ENCODE measurements at places on chromosomes 4 and X.

- peak; percentile 94 for DNase-seq
Measured at GRCh38 chr4:66906314-66906713, 639.0 kb downstream of the CENPC start.

DNA sequence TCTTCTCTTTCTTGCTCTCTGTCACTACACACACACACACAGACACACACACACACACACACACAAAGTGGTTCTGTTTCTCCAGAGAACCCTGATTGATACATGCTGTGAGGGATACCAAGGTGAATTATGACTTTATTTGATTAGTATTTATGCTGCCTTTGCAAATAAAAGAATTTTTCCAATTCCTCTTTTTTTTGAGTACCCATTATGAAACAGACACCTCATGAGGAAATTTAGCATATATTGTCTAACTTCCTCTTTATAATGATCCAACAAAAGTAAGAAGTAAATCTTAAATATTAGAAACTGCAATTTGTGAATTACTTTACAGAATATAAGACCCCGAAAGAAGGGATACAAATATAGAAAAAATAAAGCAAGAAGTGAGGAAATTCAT is 14.3 kb upstream of the RAB28 start:
- no peak for DNase-seq

DNA sequence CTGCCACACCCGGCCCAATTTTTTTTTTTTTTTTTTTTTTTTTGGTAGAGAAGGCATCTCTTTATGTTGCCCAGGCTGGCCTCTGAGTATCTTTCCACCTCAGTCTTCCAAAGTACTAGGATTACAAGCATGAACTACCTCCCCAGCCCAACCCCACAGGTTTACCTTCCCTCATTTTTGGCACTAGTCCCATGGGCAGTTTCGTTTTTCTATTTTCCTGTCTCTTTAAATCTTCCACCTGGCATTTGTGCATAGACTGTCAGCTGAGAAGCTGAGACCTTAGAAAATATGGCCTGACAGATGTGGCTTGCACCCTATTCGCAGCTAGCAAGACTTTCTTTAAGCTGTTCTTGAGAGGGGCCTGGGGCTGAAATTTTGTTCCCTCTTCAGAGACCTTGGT is 27.9 kb downstream of the TNIP2 start:
- no peak for DNase-seq

- DNase-seq, result no peak
Measured at GRCh38 chr4:117284736-117285135, 199.4 kb upstream of the TRAM1L1 start.

- DNase-seq, result peak; percentile 81
Measured at GRCh38 chr4:3801931-3802550, 35.9 kb downstream of the ADRA2C start.

- DNase-seq, result no peak
Measured at GRCh38 chr4:67120369-67120768, 424.9 kb downstream of the CENPC start.

- no peak for DNase-seq
Measured at GRCh38 chrX:103431316-103431715, 55.0 kb downstream of the BEX3 start.

DNA sequence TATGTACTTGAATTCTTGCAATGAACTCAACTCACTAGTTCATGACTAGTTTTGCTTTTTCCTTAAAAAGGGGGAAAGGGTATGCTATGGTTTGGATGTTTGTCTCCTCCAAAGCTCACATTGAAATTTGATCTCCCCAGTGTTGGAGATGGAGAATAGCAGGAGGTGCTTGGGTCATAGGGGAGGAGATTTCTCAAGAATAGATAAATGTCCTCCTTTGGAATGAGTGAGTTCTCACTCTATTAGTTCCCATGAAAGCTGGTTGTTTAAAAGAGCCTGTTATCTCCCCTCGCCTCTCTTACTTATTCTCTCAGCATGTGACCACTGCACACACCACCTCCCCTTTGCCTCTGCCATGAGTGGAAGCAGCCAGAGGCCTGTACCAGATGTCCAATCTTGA is 109.4 kb upstream of the INTU start:
- DNase-seq, result no peak

DNA sequence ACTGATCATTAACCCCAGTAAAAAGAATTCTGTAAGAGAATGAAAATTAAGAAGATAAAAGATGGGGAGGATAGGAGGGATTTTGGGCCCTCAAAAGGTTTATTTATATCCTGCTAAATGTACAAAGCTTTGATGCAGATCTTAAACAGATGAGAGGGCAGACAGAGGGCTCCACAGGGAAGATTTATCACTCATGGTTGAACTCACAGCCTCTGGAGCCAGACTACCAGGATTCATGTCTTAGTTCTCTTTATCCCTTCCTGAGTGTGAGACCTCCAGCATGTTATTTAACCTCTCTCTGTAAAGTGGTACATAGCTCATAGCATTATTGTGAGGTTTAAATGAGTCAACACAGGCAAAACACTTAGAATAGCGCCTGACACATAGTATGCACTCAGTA is 74.4 kb downstream of the SOWAHB start:
- DNase-seq, result no peak

GRCh38 chrX:97743014-97743413 is 859.3 kb downstream of the RPA4 start:
- DNase-seq, result no peak

GRCh38 chr4:104896660-104897645 is 249.7 kb upstream of the TET2 start:
- DNase-seq, result no peak

- no peak for DNase-seq
Measured at GRCh38 chr4:100430451-100430850, 87.4 kb downstream of the EMCN start.

- peak; percentile 16 for DNase-seq
Measured at GRCh38 chr4:14749910-14750309, 252.4 kb upstream of the CPEB2 start.

DNA sequence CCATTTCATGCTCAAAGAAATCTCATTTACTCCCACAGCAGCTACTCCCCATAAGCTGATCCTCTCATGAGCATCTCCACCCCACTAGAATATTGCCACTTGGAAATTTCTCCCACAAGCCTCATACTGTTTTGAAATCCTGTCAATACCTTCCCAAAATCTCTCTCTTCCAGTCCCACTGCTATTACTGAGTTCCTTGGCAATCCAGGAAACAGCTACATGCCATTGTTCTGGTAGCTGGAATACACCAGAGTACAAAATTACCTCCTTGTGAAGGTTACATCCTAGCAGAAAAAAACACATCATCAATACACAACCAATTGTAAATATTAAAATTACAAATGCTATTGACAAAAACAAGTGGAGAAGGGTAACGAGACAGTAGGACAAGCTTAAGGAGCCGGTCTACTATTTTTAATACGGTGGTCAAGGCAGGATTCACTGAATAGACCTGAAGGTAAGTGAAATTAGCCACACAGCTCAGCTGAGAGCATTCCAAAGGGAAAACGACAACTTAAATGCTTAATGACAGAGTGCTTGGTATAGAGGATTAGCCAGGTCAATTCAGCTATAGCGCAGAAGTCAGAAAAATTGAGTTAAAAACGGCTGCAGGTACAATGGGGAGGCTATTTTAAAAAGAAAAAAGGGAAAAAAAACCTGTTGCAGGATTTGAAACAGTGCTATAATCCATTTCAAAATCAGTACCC is 6.4 kb downstream of the RPL9 start:
- DNase-seq, result no peak

- no peak for DNase-seq
Measured at GRCh38 chr4:174763454-174764104, 65.5 kb downstream of the GLRA3 start.

DNA sequence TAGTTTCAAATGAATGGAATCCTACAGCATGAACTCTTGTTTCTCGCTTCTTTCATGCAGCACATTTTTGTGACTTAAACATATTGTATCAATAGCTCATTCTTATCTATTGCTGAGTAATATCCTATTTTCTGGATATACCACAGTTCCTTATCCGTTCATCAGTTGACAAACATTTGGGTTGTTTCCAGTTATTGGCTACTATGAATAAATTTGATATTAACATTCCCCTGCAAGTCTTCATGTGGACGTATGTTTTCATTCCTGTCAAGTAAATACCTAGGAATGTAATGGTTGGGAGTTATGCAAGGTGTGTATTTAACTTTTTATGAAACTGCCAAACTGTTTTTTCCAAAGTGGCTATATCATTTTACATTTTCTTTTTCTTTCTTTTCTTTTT is 114.0 kb upstream of the SH3RF1 start:
- DNase-seq, result no peak

DNA sequence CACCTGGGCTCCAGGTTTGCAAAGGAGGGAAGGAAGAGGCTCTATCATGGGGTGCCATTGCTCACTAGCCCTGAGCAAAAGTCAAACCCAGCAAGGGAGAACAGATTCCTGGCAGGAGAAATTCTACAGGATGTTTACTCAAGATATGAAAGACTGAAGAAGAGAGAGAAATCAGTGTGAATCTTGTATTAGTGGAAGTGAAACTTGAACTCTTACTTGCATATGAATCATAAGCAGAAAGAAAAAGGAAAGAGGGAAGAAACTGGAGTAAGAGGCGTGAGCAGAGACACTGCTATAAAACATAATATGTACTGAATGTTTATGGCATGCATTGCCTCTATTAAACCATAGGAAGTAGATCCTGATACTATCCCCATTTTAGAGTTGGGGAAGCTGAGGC is 60.9 kb downstream of the C4orf46 start:
- DNase-seq, result no peak

DNA sequence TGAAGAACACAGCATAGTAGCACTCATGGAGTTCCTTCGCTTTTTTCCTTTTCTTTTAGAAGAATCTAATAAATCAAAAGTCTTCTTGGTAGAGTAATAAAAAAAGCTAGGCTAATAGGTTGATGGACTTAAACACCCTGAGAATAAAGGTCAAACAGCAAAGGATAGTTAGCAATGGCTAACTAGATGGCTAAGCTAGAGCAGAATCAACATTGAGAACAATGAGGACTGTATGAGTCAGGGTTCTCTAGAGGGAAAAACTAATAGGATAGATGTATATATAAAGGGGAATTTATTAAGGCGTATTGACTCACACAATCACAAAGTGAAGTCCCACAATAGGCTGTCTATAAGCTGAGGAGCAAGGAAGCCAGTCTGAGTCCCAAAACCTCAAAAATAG is 550.9 kb downstream of the GLUD2 start:
- DNase-seq, result no peak

DNA sequence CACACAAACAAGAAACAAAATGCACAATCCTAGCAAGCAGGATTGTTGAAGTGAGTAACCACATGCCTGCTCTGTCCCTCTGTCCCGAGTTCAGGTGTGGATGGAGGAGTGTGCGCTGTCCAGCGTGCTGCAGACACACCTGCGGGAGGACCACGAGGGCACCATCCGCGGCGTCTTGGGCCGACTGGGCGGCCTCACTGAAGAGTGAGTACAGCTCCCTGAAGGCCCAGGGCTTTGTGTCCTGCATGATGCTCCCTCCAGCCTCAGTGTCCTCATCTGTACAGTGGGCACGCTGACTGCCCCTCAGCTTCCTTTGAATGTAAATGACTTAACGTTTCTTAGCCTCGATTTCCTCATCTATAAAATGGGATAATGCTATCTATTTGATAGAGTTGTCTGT is 82.5 kb downstream of the EVC start:
- DNase-seq, result no peak

DNA sequence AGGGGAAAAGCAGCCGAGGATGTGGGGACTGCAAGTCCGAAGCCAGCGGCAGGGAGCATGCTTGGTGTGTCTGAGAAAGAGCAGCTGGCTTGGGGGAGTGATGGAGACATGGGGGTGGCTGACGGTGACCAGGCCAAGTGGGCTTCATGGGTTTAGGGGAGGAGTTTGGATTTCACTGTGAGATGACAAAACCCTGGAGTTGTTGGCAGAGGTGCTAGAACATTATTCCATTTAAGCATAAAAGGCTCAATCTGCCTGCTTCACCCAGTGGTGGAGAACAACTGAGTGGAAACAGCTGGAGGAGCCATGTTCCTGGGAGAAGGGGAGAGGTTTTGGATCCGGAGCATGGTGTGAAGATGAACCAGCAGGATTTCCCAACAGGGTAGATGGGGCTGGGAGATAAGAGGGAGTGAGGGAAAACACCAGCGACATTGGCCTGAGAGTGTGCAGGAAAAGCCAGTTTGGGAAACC is 318.0 kb upstream of the TAPT1 start:
- no peak for DNase-seq

GRCh38 chrX:100636321-100636991 is at the start of gene TSPAN6:
Gene TSPAN6, minus strand, starts transcription at chrX:100636806. Its CDS starts 112 bp downstream, at chrX:100636694.
- no peak for DNase-seq

DNA sequence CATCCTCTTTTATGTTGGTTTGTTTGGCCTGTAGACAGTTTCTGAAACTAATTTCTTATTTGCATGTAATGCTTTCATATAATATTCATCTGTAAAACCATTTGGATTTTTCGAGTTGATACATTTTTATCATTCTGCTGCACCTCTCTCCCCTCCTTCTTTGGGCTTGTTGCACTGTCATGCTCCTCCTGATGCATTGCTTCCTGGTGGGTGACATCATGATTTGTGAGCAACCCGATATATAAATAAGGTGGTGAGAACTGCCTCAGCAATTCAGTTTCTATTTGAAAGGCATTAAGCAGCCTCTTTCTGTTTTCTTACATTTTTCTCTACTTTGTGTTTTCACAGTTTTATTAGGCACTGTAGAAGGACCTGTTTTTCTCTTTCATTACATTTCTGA is 515.7 kb downstream of the RPA4 start:
- no peak for DNase-seq

DNA sequence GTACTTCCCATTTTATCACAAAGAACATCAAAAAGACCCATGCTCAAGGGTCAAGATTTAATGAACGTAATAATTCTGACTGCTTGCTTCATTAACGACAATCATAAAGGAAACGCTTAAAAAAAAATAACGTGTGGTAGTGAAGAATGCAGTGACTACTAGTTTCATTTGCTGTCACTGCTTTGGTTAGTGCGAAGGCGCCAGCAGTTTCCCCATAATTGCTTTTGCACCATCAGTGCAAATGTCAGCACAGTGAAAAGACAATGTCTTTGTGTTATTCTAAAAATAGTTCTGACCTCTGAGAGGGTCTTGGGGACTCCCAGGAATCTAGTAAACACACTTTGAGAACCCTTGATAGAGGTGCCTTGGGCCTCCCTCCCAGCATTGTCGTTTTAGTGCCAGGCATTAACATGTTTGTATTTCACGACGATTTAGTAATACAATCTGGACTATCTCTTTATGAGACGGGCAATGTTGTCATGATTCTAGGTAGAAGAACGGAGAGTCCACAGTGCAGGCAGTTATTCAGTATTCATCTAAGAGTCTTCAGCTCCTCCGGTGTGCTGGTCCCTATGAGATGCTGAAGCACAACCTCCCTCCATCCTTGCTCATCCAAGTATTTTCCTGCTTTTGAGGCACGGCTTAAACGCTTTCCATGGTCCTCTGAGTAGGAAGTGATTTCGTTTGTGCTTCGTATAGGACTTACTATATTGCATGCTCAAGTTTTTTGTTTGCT is 71.0 kb downstream of the AFF1 start:
- peak; percentile 9 for DNase-seq

GRCh38 chr4:177163532-177163931 is 146.1 kb upstream of the NEIL3 start:
- DNase-seq, result no peak

GRCh38 chr4:183349673-183350072 is 27.4 kb upstream of the CLDN24 start:
- no peak for DNase-seq

GRCh38 chrX:153769865-153770600 is 6.0 kb downstream of the PLXNB3 start:
- DNase-seq, result no peak

- no peak for DNase-seq
Measured at GRCh38 chr4:108834835-108835384, 72.1 kb upstream of the ETNPPL start.
